ENCODE measurements at places on chromosomes 16 and 17. TPM values are rescaled to one million over a fixed set of nuclear protein-coding genes. Genes with fewer than 3 reads are reported as not detected.

Gene TPSD1
- not detected for total RNA-seq

Gene ATP2C2
- total RNA-seq: not detected

Gene TVP23A
- not detected for total RNA-seq

Gene GRB2
- 57.6 TPM for total RNA-seq

Gene MYH2
- not detected for total RNA-seq

Gene ARSG
- 2.7 TPM for total RNA-seq

Gene PRSS8
- total RNA-seq: not detected

Gene TBC1D3
- not detected for total RNA-seq

Gene CNGB1
- not detected for total RNA-seq

Gene LDHD
- 0.18 TPM for total RNA-seq

Gene CSH1
- not detected for total RNA-seq

Gene CD79B
- not detected for total RNA-seq

Gene SMARCD2
- 50.1 TPM for total RNA-seq

Gene STH
- not detected for total RNA-seq

Gene EME1
- not detected for total RNA-seq

Gene ITGAL
- not detected for total RNA-seq

Gene FBXW10B
- total RNA-seq: not detected

Gene ABI3
- total RNA-seq: not detected

Gene C16orf92
- total RNA-seq: not detected

Gene GNG13
- total RNA-seq: not detected

Gene CCL17
- total RNA-seq: not detected

Gene OTOP3
- total RNA-seq: not detected

Gene KRTAP2-3
- total RNA-seq: not detected

Gene SLC5A10
- not detected for total RNA-seq

Gene MEOX1
- not detected for total RNA-seq

Gene TNFSF13
- 1.4 TPM for total RNA-seq

Gene SEPTIN12
- not detected for total RNA-seq

Gene PIPOX
- total RNA-seq: 3.0 TPM

Gene NT5M
- total RNA-seq: not detected

Gene SLX1B
- 20.2 TPM for total RNA-seq

Gene ARHGAP44
- 2.3 TPM for total RNA-seq

Gene KREMEN2
- not detected for total RNA-seq

Gene CIITA
- total RNA-seq: 0.74 TPM

Gene MT4
- total RNA-seq: not detected

Gene FA2H
- total RNA-seq: not detected

Gene METTL26
- 85.0 TPM for total RNA-seq

Gene TNP2
- total RNA-seq: not detected

Gene CCL18
- not detected for total RNA-seq
